ENCODE measurements at places on chromosomes 7 and 10.
A peak's percentile ranks its signal among the peaks of the same experiment; 100 is the strongest.

DNA sequence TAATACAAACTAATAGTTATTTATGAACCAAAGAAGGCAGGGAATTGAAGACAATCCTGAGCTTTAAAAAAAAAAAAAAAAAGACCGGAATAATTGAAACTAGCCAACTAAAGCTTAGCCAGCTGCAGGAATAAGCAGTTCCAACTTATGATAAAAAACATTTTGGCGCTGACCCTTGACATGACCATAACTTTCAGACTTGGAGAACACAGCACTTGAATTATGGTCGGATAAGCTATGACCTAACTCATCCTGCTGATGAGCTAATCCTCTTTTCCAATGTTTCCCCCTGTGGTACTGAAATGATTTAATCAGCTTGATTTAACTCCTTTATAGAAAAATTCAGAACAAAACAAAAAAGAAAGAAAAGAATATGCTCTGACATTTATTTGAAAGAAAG, 181.8 kb downstream of the DGKB start:
- no peak for DNase-seq

- no peak for DNase-seq
These were observed 6.1 kb upstream of the HOXA2 start for GRCh38 chr7:27108390-27109127.

DNA sequence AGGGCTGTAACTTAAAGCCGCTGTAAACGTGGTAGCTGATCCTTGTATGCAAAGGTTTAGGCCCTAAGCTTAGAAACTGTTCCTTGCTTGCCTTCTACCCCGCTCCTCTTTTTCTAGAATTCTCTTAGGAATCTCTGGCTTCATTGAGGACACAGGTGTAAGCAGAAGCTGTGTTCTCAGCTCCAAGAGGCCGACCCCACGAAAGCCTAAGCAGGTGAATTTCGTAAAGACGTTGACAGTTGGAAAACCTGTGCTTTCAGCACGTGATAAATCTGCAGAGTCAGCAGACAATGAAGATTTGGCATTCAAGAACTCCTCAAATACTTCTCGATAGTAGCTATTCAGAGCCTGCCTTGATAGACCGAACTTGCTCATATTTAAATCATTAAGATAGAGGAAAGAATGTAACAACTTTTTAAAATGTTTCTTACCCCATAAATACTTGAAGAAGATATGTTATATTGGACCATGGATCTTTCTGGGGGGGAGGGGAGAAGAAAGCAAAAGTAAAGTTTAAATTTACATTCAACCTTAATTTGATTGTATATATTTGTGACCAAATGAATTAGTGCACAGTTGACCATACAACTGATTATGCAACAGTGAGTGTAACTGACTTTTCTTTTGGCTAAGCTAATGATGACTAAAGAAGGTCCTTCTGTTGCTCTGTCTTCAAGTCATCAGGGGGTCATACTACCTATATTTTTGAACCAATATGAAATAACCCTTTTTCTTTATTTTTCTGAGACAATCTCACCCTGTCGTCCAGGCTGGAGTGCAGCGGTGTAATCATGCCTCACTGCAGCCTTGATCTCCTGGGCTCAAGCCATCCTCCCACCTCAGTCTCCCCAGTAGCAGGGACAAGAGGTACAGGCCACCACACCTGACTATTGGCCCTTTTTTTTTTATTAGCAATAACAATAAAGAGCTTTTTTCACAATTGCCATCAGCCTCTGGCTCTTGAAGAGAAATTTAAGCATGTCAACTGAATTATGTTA, 1.2 kb upstream of the GDI2 start:
- DNase-seq = peak; percentile 57

- no peak for DNase-seq
These were observed 11.7 kb downstream of the CPEB3 start for GRCh38 chr10:92278996-92279696.

- DNase-seq = no peak
These were observed 93.1 kb downstream of the GLI3 start for GRCh38 chr7:42143711-42144600.

GRCh38 chr7:21996641-21997040, 50.9 kb upstream of the CDCA7L start:
- no peak for DNase-seq

DNA sequence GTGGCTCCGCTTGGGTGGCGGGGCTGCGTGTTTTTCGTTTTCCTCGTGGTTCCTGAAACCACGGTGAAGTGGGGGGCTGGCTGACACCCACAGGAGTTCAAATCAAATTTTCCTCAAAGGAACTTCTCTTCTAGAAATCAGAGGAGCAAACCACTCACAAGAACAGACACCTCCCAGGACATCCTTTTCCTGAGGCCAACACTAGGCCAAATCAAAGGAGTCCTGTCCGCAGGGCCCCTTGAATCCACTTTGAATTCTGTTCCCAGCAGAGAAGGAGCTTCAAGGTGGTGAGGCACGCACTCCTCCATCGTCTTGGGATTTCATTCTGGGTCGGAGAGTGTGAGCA, 29.9 kb upstream of the ZNF273 start:
- DNase-seq = no peak

DNA sequence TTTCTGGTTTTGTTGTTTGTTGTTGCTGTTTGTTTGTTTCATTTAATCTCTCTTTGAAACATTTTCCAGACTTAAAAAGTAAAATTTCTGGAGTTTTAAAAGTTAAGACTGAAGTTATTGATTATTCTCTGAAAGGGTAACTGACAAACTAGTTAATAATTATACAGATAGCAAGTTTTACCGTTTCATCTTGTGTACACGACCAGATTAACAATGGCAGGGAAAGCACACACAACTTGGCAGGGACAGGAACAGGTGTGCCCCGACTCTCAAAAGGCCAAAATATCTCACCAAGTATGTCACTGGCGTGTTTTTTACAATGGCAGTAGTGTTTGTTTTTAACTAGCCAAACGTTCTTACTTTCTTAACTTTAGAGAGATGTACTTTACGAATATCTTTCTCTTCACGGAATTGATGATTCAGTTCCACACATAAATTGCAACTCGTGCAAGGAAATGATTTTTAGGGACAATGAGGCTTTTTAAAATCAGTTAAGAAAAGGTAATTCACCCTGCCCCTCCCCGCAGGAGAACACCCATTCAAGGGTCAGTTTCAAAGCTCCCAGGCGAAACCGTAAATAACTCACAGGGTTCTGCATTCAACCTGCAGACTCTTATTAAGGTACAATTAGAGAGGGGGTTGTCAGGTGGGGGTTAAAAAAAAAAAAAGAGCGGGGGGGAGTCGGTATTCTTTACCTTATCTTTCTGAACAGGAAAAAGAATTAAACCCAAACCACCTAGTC, 3.5 kb downstream of the CTBP2 start:
- no peak for DNase-seq

GRCh38 chr7:127904670-127904985, 126.6 kb downstream of the LRRC4 start:
- DNase-seq = no peak

DNA sequence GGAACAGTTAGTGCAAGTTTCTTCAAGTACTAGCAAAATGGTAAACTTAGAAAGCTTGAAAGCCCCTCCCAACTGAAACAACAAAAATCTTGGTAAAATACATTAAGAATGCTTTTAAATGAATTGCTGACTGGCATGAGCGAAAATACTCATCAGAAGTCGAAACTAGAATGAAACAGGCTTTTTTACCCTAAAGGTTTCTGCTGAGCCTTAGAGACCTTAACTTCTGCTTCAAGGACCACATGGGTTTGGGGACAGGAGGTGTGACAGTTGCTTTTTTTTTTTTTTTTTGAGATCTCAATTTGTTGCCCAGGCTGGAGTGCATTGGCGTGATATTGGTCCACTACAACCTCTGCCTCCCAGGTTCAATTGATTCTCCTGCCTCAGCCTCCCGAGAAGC, 100.3 kb downstream of the MTPAP start:
- no peak for DNase-seq

DNA sequence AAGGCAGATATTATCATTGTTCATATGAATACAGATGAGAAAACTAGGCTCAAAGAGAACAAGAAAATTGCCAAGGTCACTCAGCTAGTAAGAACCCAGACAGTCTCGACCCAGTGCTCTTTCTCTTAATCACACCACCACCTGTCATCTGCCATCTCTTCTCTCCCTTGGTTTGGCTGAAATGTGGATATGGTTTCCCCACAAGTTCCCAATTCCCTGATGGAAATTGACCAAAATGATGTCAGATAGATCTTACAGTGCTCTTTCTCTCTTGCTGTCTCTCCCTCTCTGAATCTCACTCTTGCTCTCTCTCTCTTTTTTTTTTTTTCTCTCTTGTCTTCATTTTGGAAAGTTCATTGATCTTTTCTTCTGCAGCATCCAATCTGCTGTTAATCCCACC, 9.1 kb downstream of the C10orf90 start:
- no peak for DNase-seq

DNA sequence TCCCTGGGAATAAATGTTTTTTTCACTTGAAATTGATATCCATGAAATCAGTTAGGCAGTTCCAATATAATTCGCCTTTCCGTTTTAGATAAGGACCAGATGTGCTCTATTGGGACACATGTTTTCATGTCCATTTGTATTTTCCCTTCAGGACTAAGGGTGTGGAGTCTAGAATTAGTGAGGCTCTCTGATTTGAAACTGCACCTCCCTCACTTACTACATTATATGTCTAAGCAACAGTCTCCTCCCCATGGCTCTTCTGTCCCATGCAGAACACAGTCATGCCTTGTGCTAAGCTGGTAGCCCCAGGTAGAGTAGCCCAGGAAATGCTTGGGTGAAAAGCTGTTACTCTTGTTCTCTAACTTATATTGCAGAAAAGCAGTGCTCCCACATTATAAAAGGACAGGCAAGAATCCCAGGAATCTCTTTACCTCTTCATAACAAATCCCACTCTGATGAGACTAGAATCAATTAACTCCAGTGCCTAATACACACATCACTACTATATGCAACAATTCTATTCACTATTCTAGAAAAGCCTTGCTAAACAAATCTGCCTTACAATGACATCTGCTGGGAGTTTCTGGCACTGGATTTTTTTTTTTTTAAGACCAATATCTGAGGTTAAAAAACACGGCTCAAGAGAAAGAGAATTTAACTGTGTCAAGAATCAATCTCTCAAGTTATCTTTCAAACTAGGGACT, 293.9 kb downstream of the SNX13 start:
- DNase-seq = peak; percentile 21

GRCh38 chr7:80132594-80132993, 2.0 kb upstream of the GNAI1 start:
- DNase-seq = no peak

- DNase-seq = peak; percentile 45
These were observed 23.9 kb downstream of the SLC13A4 start for GRCh38 chr7:135704074-135704473.

DNA sequence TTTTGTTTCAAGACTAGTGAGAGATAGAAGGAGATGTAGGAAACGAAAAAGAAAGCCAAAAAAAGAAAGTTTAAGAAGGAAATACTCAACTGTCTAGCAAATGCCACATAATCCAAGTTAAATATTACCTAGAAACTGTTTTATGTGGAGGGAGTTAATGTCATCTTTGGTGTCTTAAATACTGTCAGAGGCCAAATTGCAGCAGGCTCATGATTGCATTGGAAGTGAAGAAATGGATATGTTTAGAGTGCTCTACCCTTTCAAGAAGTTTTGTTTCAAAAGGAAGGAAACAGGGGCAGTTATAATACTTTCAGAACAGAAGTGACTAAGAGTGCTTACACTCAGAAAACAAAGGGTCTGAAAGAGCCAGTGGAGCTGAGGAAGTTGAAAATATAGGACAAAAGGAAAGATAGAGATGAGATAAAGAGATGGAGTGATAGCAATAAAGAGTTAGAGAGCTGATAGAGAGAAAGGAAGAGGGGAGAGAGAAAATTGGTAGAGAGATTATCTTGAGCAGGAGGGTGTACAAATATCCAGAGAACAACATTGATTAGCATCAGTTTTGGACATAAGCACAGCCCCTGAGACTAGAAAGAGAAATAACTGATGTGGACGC, 28.0 kb upstream of the GNAI1 start:
- DNase-seq = no peak

DNA sequence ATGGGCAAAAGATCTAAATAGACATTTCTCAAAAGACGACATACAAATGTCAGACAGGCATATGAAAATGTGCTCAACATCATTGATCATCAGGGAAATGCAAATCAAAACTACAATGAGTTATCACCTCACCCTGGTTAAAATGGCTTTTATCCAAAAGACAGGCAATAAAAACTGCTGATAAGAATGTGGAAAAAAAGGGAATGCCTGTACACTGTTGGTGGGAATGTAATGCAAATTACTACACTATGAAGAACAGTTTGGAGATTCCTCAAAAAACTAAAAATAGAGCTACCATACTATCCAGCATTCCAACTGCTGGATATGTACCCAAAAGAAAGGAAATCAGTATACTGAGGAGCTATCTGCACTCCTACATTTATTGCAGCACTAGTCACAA, 18.0 kb downstream of the GSDME start:
- DNase-seq = no peak

- no peak for DNase-seq
These were observed 8.4 kb upstream of the PFKFB3 start for GRCh38 chr10:6194311-6194710.

DNA sequence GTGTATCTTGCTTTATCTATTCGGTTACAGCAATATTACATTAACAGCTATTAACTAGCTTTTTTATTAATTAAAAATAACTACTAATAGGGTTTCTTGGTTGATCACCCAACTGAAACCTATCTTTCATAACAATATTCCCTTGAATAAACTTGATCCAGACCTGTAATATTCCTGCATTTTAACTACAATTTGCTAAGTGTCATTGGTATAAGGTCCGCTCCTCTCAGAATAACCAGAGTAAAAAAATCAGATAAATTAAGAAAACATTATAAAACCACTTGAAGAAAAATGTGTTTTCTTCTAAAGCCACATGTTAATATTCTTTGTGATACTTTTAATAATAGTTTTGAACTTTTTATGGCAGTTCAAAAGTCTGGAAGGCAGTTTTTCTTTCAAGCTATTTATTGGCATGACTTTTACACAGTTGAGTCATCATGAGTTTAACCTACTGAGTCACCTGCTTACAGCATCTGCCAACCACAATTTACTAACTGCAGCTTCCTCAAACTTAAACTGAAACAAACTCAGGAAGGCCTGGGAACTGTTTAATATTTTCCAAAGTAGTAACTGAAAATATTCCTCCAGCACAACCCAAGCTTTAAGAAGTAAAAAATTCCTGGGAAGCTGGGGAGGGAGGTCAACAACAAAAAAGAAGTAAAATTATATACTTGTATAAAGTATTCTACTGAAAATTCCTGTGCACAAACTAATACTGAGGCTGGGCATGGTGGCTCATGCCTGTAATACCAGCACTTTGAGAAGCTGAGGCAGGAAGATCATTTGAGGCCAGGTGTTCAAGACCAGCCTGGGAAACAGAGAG, 103.2 kb downstream of the NRBF2 start:
- DNase-seq = peak; percentile 90

DNA sequence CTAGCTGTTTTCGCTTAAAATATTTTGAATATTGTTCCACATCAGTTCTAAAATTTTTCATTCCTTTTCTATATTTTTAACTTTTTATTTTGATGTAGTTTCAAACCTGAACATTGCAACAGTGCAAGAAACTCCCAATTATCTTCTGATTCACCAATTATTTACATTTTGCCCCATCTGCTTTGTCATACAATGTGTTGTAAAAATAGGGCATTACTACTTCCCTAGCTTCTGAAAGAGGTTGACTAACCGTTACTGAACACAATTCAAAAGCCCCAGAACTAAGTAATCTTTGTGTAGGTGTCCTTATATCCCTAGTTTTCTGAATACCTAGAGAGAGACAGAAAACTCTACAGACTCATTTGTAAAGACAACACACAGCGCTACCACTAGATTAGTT, 86.7 kb downstream of the AVL9 start:
- no peak for DNase-seq
